ENCODE measurements at places on chromosomes 12 and 14. TPM values are rescaled to one million over a fixed set of nuclear protein-coding genes. Genes with fewer than 3 reads are reported as not detected.

- no peaks in the 10 kb centered on the region for H3K36me3 ChIP-seq
- H3K4me3 ChIP-seq: no peak overlapping the region
- no peaks in the 10 kb centered on the region for H3K27me3 ChIP-seq
- H3K27ac ChIP-seq: no peak overlapping the region
- DNase-seq: no peak
These were observed 110.1 kb upstream of the TMEM132D start for GRCh38 chr12:130013771-130014484.

Gene SMOC1
- 13.8 TPM for total RNA-seq

Gene PDZRN4
- total RNA-seq: 22.8 TPM

Gene IQSEC3
- total RNA-seq: 2.0 TPM

Gene MGAT4C
- not detected for total RNA-seq
